ELF-1 (cell line): ENCODE measurements at places on chromosomes 5 and 9.

GRCh38 chr5:146084376-146084775, 21.0 kb downstream of the PLAC8L1 start:
- DNase-seq = no peak

DNA sequence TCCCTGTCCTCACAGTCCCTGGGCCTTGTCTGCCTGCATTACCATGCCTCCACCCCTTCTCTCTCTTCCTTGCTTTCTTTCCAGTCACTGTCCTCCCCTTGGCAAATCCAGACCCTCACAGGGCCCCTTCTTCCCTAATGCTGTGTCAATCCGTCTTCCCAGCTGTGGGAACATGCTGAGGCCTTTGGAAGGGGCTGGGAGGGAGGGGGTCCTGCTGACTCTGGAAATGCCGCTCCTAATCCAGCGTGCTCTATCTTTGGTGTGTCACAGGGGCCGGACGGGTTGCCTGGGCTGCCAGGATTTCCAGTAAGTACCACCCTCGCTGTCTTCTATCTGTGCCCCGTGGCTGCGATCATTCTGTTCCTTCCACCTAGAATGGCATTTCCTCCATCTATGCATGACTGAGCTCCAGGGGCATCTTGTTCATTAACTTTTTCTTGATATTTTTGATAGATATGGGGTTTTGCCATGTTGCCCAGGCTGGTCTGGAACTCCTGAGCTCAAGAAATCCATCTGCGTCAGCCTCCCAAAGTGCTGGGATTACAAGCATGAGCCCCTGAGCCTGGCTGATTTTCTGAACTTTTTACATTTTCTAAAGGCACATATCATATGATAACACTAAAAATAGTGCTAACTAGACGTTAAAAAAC, 64.5 kb upstream of the TGFBR1 start:
- peak; percentile 52 for DNase-seq

GRCh38 chr9:133160742-133161546, 2.8 kb downstream of the GBGT1 start:
- peak; percentile 55 for DNase-seq

DNA sequence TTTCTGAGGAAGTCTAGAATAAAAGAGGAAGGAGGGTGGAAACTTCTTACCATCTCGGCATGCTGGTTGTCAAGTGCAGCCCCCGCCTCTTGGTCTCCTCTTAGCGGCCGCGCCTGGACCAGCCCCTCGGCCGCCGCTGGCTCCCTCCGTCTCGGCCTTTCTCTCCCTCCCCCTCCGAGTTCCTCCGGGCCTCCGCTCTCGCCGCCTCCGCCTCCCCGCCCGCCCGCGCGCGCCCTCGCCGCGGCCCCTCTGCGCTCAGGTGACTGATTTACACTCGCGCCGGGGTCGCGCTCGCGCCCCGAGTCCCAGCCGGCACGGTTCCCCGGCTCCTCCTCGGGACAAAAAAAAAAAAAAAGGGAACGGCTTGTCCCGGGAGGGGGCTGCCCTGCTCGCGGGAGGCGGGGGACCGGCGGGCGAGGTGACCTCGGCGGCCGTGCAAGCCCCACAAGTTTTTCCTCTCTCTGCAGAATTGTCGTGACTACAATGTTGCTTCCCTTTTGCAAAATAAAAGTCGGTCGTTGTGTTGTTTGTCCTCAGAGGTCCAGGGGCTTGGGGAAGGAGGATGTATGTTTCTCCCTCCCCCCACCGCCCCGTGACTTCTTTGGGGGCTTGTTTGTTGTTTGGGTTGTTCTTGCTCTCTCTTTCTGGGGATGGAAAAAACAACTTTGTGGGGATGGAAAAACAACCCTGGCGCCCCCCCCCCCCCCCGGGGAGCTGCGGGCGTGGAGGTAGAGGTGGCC, at the start of gene BNC2:
Gene BNC2 (minus strand): TSS at position 75 of the 740 bp plus-strand sequence. CDS start 22 bp downstream, at position 53.
- peak; percentile 76 for DNase-seq

DNA sequence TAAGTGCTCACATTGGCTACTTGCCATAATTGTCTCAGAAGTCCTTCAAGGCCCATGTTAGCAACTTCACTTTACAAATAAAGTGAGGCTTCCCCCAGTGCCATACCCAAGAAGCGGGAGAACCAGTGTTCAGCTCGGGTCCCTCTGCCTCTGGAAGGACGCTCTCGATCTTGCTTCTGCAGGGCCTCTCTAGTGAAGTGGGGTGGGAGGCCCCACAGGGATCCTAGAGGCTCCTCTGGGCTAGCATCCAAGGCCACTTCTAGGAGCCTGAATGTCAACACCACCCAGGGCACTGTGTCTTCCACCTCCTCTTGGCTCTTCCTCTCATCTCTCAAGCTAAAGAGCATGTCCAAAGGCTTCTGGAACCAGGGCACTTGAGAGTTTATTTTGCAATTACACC, 282.5 kb downstream of the GADD45G start:
- no peak for DNase-seq

DNA sequence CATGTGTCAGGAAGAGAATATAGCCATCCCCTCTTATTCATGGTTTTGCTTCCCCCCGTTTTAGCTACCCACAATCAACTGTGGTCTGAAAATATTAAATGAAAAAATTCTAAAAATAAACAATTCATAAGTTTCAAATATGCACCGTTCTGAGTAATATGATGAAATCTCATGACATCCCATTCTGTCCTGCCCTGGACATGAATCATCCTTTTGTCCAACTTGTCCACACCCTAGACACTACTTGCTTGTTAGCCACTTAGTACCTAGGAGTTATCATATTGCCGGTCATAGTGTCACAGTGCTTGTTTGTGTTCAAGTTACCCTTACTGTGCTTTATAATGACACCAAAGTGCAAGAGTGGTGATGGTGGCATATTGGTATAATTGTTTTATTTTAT, 113.5 kb downstream of the CAAP1 start:
- no peak for DNase-seq
